ENCODE measurements at places on chromosomes 7 and 10.
A peak's percentile ranks its signal among the peaks of the same experiment; 100 is the strongest.

DNA sequence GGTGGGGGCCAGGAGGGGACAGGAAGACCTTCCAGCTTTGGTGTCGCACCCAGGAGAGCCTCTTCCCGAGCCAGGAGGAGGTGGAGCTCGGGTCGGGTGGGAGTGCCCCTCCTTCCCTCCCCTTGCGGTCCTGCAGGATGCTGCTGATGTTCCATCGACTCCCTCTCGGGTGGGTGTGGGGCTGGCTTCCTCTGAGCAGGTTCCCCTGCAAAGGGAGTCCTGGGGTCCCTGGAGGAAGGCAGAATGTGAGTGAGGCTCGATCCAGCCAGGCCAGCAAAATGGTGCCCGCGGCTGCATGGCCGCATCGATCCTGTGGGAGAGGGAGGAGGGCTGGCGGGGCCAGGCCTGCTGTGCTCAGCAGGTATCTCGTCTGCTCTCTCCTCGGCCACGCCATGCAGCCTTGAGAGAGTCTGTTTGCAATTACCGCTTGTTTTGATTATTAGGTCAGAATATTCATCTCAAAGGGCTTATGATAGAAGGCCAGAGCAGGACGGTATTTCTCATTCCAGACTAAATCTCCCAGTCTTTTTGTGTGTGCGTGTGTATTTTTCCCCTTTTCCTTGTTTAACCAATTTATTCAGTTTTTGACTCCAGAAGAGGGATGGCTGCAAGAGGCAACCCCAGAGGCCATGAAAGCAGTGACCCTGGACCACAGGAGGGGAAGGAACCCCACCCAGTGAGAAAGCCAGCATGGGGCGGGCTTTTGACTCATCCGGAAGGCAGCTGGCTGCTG lies 137.3 kb upstream of the ZMIZ1 start:
- peak; percentile 75 for DNase-seq

DNA sequence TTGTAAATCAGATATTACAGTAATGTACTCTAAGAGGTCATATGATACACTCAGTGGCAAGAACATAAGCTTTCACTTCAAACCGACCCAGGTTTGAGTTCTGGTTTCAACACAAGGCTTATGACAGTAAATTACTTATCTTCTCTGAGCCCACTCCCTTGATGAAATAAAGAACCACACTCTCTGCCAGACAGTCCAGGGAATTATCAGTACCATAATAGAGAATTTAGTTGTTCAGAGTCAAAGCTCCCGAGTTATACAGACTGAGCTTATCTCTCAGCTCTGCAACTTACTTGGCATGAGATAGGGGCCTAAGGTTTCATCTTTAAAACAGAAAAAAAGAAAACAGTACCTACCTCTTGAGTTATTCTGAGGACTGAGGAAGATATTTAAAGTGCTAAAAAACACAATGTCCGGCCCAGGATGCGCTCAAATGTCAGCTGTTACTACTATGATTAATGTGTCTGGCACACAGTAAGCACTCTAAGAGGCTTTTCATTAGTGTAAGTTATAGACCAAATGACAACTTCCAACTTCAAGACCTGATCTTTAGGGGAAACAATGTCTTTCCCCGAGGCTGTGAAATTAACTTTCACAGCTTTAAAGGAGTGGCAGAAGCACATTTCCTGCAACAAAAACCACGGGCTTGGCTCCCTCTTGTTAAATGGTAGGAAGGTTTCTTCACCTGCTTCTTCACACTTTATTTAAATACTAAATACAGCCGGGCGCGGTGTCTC lies 38.1 kb downstream of the UBE2H start:
- no peak for DNase-seq

DNA sequence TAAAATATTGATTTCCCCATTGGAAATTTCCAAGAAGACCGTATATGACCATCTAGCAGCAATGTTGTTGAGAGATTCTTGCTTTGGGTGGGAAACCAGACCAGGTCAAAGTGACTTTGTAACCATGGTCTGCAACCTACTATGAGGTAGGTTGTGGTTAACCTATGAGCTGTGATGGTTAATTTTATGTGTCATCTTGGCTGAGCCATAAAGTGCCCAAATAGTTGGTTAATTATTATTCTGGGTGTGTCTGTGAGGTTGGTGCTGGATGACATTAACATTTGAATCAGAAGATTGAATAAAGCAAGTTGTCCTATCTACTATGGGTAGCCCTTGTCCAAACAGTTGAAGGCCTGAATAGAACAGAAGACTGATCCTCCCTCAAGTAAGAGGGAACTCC lies 18.3 kb upstream of the RALA start:
- DNase-seq = no peak

- DNase-seq = no peak
Measured at GRCh38 chr10:88521791-88522190, 61.3 kb downstream of the RNLS start.

GRCh38 chr10:3781468-3782145 lies 3.4 kb downstream of the KLF6 start:
- no peak for DNase-seq

DNA sequence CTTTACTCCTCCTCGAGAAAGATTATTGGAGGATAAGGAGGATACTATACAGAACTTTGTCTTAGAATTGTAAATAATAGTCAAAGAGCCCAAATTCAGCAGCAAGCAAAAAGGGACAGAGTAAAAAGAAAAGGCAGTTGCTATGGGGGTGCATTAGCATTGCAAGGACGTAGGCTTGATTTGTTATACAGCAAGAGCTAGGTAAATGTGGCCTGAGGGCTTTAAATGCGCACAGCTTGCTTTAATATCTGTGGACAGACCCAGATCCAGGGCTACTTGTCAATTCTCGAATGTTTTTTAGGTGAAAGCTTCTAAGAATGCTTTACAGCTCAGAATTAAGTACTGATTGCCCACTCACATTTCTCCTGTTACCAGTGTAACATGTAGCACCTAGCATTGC lies 58.5 kb downstream of the CELF2 start:
- DNase-seq = no peak

DNA sequence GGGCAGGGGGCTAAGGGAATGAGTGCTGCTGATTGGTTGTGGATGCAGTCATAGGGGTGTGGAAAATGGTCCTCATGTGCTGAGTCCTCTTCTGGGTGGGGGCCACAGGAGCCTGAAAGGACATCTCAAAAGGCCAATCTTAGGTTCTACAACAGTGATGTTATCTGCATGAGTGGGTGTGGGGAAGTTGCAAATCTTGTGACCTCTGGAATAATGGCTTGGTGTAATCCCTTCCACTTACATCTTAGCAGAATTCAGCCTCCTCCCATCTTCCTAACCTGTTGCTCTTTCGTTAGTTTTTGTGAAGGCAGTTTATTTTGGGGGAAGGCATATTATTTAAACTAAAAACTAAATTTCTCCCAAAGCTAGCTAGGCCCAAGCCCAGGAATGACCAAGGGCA lies 42.0 kb upstream of the OIT3 start:
- no peak for DNase-seq

- DNase-seq = no peak
Measured at GRCh38 chr10:50624866-50625501, 1.2 kb upstream of the SGMS1 start.

- DNase-seq = no peak
Measured at GRCh38 chr7:3912291-3912690, 611.2 kb downstream of the SDK1 start.

- no peak for DNase-seq
Measured at GRCh38 chr7:134788191-134788590, 8.8 kb downstream of the CALD1 start.

- DNase-seq = no peak
Measured at GRCh38 chr7:142646386-142647140, 102.7 kb upstream of the PRSS1 start.

Measured in fibroblast of skin of left biceps (primary cell).